Skeletal muscle cell (primary cell): ENCODE measurements at places on chromosomes 1 and 21.

GRCh38 chr21:36436829-36437744 is 42.8 kb downstream of the CLDN14 start:
- no peak for DNase-seq

DNA sequence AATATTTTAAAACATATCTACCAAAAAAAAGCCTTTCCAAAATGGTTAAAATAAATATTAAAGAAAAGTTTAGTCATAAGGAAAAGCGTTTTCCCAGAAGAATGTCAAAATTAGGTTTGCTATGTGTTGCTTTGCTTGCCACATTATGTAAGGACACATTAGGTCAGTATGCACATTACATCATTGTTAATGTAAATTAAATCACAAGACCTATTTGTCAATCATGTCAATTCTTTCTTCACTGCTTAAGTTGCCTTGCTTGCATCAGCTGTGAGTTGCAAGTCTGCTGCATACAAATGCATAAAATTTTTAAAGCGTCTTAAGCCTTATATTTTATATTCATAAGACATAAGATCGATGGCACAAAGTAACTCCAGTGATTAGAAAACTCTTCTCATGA is 448.9 kb downstream of the PCP4 start:
- no peak for DNase-seq

- DNase-seq = no peak
Measured at GRCh38 chr1:208142590-208143382, 101.4 kb downstream of the PLXNA2 start.

- DNase-seq = no peak
Measured at GRCh38 chr1:71986160-71986559, 296.2 kb downstream of the NEGR1 start.

- no peak for DNase-seq
Measured at GRCh38 chr1:63774617-63775417, 1.0 kb downstream of the ROR1 start.
